CD4-positive, alpha-beta T cell treated with Interleukin-17A for 4 hours (primary cell): ENCODE measurements at places on chromosomes 3 and 15.
A peak's percentile ranks its signal among the peaks of the same experiment; 100 is the strongest.

GRCh38 chr15:97115761-97116070 is 785.2 kb downstream of the NR2F2 start:
- no peak for DNase-seq

- DNase-seq, result no peak
Observed at GRCh38 chr3:195397524-195397923, 45.3 kb downstream of the ACAP2 start.

DNA sequence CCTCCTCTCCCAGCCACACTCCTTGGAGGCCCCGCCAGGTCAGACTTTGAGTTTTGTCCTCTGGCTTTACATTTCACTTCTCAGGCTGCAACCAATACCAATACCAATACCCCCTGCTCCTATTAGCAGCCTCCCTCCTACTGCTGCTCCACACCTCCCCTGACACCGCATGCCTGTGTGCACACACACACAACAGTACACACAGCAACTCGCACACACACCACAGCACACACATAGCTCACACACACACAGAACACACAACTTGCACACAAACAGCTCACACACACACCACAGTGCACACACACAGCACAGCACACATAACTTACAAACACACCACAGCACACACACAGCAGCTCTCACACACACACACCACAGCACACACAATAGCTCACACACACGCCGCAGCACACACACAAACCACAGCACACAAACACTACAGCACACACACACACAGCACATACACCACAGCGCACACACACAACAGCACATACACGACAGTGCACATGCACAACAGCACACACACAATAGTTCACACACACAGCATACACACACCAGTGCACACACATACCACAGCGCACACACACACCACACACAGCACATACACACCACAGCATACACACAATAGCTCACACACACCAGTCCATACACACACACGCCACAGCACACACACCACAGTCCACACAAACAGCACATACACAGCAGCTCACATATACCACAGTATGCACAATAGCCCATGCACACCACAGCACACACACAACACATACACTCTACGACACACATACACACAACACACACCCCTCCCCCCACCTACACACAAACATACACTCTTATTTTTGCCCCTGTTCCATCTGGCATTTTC is 204.7 kb downstream of the UACA start:
- DNase-seq, result peak; percentile 18

DNA sequence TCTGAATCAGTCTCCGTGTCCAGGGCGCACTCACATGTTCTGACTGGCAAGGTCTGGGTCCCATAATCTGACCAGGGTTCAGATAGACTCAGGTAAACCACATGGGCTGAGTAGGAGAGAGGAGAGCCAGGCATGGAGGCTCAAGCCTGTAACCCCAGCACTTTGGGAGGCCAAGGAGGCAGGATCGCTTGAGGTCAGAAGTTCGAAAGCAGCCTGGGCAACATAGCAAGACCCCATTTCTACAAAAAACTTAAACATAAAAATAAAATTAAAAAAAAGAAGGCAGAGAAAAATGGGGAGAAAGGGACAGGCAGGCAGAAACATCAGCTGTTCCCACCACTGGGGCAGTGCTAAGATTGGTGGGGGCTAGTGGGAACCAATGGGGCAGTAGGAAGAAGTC is 5.4 kb downstream of the TMEM43 start:
- no peak for DNase-seq

DNA sequence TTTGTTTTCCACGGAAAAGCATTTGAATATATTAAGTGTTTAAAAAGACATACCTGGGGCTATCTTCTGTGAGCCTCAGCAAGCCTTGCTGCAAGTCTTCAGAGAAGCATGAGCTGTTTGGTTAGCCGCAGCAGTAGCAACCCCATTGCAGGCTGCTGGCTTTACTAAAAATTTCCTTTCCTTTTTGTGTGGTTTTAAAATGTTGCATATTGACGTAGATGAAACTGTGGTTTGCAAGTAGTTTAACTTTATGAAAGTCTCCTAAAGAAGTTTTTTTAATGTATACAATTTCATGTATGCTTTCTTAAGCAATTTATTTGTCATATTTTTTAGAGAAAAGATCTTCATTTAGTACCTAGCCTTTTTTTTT is at the start of gene GPR171:
TSS of gene GPR171 (minus strand) at position 166 of the 370 bp plus-strand sequence. CDS start 3,830 bp downstream, outside the sequence.
- DNase-seq, result peak; percentile 70

DNA sequence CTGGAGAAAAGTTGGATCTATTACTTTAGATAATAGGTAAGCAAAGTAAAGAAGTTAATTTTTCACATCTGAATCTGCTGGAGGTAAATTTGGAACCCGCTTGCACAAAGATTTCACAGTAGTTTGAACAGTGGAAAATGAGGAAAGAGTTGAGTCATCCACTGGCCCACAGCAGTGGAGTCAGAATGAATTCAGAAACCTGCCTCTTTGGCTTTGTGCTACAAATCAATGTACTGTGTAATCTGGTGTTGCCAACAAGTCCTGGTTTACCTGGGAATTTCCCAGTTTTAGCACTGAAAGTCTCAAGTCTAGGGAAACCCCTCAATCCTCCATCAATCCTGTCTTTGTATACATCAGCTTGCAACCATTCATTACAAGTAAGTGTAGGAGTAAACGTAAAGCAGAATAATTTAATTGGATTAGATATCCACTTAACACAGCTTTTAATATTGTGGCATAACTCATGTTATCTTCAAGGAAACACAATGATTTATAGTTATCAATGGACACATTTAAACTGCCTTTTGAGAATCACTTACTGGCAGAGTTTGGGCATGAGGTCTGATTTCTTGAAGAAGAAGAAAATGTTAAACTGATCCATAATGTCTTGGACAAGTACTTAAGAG is 100.6 kb downstream of the DCLK3 start:
- no peak for DNase-seq

GRCh38 chr3:163562625-163563024 is 1515.7 kb downstream of the SI start:
- DNase-seq, result no peak

- no peak for DNase-seq
Observed at GRCh38 chr3:144864646-144865045, 893.0 kb downstream of the DIPK2A start.

DNA sequence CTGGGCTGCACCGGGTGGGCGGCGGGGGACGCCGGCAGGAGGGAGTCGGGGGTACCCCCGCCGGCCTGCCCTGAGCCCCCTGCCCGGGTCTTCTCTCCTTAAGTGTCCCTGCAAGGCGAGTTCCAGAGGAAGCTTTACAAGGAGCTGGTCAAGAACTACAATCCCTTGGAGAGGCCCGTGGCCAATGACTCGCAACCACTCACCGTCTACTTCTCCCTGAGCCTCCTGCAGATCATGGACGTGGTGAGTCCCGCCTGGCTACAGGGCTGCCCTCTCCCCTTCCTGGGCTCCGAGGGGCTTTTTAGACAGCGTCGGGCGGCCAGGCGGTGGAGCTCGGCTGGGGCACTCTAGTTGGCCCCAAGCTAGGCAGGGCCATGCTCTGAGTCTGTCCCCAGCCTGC is 480 bp downstream of the CHRNA7 start:
- DNase-seq, result no peak

DNA sequence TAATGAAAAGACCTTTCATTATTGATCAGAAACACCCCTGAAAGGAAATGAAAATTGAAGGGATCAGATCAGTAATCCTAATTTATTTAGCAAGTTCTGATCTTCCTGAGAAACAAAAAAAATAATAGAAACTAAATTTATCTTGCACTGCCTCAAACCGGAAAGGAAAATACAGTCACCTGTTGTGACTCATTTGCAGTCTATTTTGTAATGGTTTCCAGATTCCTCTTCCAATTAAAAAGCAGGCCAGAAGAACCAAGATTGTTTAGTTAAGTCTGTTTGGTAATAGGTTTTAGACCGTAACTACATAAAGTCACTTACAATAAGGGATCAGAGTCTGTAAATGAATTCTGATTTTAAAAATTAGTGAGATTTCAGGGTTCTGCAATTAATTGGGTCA is 49.7 kb upstream of the ATOSA start:
- no peak for DNase-seq

DNA sequence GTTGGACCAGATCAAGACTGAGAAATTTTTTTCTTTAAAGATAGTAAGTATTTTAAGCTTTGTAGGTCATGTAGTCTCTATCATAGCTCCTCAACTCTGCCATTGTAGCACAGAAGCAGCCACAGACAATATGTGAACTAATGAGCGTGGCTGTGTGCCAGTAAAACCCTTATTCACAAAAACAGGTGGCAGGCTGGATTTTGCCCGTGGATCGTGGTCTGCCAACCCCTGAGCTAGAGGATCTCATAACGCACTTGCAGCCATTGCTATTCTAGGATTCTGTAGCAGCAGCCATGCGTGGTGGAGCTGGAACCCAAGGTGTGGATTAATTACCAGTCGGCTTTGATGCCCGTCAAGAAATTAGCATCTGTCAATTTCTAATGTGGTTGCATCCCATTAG is 68.7 kb upstream of the PLXNA1 start:
- DNase-seq, result no peak

DNA sequence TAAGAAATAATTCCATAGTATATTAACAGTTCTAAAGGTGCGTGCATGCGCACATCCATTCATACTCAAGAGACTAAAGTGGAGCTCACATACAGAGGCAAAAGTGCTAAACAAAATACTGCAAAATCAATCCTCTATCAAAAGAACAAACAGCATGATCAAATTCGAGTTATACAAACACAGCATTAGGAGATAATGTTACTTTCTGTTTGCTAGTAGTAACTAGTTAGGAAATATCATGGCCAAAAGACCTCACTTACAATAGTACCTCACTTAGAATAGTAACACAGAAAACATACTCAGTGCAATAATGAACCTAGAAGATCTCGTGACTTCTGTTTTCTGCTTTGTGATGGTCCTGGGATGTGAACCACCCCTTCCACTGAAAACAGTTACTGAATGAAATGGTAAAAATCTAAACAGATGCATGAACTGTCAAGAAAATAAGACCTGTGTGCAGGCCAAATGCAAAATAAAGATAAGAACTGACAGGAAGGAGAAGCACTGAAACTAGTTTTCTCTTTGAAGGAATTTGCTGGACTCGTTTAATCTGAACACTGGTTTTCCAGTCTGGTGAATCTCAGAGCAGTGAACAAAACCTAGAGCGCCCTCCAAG is 20.9 kb upstream of the CEMIP start:
- DNase-seq, result no peak

- no peak for DNase-seq
Observed at GRCh38 chr3:25229586-25229985, 198.5 kb upstream of the RARB start.

GRCh38 chr3:111336511-111336910 is 205.5 kb upstream of the CD96 start:
- DNase-seq, result no peak

- no peak for DNase-seq
Observed at GRCh38 chr3:24177201-24177600, 232.1 kb downstream of the NR1D2 start.

- DNase-seq, result no peak
Observed at GRCh38 chr3:78430741-78431140, 1337.1 kb downstream of the ROBO1 start.

DNA sequence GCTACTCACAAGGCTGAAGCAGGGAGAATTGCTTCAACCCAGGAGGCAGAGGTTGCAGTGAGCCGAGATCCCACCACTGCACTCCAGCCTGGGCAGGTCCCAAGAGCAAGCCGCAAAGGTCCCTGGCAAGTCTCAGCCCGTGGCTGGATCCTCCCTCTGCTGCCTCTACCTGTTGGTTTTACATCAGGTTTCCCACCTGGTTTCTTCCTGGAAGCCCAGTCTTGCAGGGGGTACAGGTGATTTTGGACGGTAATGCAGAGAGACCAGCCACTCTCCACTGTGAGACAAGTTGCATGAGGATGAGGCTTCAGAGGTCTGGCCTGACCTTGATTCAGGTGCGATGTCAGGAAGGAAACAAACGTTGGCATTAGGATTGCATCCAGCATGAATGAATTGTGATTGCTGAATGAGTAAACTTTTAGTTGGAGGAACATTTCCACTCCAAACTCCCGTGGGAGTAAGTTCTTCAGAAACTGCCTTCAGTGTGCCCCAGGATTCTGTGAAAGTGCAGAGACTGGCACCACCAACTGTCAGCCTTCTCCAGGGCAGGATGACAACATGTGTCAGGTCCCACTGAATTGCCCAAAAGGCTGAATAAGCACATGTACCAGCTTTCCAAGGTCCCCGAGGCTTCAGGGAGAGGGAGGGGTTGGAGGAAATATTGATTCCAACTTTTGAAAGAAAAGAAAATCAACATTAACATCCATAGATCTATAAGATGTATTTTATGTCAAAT is 189.4 kb downstream of the TJP1 start:
- no peak for DNase-seq

DNA sequence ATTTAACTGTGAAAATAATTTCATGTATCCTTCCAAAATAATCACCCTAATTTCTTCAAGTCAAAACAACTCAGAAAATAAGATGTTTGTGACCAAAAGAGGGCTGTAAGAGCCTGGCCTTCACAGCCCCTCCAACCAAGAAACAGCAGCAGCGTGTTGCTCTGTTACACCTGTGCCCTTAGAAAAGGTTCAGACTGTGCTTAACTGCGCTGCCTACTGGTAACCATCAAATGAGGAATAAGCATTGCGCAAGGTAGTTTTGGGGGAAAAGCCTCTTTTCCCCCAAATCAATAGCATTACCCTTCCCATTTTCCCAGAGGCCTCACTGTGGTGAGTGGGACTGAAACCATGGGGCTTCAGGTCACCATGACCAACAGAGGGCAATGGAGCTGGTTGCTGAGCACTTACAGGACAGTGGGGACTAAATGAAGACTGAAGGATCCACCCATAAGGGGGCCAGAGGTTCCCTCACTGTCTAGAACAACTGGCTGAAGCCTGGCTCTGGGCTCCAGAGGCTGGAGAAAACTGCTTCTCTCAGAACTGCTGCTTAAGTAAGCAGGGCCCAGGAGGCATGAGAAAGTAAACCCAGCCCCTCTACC is 110.7 kb downstream of the PLCH1 start:
- no peak for DNase-seq

GRCh38 chr3:480070-480469 is 283.5 kb downstream of the CHL1 start:
- no peak for DNase-seq

DNA sequence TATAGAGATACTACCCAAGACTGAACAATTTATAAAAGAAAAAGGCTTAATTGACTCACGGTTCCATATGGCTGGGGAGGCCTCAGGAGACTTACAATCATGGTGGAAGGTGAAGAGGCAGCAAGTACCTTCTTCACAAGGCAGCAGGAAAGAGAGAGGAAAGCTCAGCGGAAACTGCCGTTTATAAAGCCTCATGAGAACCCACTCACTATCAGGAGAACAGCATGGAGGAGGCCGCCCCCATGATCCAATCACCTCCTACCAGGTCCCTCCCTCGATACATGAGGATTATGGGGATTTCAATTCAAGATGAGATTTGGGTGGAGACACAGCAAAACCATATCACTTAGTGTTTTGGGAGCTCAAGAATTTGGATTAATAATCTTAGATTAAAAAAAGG is 240.2 kb downstream of the UACA start:
- DNase-seq, result no peak

GRCh38 chr3:65268426-65268825 is 580.6 kb upstream of the ADAMTS9 start:
- no peak for DNase-seq
